ENCODE measurements at places on chromosomes 13 and 19.
A peak's percentile ranks its signal among the peaks of the same experiment; 100 is the strongest.

DNA sequence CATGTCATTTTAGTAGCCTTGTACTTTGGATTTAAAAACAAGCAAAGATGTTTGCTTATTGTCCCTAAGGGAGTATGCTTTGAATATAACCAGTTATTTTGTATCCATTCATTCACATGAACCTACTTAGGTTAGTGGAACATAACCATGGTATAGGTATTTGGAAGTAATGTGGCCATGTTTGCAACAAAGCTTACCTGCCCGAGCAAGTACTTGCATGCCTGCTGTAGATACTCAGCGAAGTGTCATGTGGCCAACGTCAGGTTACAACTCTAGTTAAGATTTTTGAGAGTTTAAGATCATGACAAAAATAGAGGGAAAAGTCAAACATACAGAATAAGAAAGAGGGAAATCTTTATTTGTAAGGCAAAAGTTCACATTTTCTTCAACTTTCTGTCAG, 57.2 kb downstream of the COG6 start:
- DNase-seq = no peak

GRCh38 chr19:1122972-1123363, 19.2 kb downstream of the GPX4 start:
- DNase-seq = peak; percentile 74

GRCh38 chr19:38268539-38268938, 4.2 kb downstream of the SPINT2 start:
- DNase-seq = no peak

DNA sequence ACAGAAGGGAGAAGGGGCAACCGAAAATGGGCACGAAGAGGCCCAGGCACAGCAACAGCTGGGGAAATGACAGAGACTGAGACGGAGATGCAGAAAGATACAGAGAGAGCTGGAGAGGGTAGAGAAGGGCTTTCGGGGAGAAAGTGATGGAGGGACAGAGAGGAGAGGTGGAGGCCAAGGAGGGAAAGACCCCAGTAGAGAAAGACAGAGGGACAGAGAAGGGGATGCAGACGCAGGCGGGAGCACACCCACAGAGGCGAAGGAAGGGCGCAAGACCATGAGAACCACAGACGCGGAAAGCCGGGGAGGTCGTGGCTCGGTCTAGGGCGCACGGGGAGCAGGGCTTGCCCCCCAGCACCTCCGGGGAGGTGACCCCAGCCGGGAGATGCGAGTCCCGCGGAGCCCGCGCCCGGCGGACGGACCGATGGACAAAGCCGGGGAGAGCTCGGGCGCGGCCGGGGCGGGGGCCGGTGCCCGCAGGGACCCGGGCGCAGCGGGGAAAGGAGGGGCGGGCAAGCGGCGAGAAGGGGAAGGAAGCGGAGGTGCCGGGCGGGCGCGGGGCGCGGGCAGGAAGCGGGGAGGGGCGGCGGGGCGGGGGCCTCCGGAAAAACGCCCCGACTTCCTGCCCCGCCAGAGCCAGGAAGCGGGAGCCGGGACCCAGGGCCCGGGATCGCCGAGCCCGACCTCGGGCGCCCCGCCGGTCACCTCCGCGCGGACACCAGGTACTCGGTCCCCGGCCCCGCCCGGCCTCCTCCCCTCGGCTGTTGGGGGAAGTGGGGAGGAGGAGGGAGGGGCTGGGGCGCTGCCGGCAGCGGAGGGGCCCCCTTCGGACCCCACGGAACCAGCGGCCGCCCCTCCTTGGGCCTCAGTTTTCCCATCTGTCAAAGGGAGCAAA, at the start of gene ARHGEF1:
ARHGEF1 (plus strand) TSS at position 617 of the 895 bp plus-strand sequence. CDS start 4,899 bp downstream, outside the sequence.
- DNase-seq = no peak

DNA sequence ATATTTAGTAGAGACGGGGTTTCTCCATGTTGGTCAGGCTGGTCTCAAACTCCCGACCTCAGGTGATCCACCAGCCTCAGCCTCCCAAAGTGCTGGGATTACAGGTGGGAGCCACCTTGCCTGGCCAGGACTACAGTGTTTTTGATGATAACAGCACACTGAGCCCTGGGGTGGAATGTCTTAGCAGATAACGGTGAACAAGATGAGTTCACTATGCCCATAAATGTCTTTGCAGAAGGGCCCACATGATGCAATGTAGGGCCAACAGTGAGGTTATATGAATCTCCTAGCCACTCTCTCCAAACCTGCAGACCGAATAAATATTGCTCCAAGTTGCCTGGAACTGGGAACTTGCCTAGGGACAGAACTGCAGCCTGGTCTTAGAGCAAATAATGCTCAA, 235.1 kb downstream of the COG6 start:
- no peak for DNase-seq

DNA sequence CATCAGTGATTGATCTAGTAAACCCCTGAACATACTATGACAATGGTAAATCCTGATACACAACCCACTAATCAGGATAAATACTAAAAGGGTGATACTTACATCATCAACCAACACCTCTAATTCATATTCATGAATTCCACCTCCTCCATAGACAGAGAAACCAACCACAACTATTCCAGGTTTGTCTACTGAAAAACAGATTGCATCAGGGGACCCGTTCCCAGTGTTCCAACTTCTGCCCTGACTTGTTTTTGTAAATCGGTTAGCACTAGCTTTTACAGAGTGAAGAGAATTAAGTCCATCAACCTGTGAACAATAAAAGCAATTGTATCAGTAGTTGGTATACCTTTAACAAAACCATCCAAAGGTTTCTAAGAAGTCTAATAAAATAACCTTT, 149.2 kb downstream of the MYCBP2 start:
- no peak for DNase-seq

- no peak for DNase-seq
Observed at GRCh38 chr13:26983543-26984320, 187.9 kb downstream of the USP12 start.

DNA sequence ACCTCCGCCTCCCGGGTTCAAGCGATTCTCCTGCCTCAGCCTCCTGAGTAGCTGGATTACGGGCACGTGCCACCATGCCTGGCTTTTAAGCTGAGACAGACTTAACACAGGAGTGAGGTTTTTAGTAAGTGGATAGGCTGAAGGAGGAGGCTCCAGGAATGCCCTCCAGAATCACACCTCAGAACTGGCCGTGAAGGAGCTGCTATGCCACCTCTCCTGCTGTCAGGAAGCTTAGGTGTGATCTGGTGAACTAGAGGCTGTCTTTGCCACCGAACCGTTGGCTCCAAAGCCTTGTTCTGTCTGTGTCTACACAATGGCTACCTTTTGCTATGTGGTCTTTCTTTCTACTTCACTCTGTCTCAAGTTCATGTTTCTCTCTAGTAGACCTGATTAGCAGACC, 4.2 kb downstream of the PDCD2L start:
- no peak for DNase-seq

DNA sequence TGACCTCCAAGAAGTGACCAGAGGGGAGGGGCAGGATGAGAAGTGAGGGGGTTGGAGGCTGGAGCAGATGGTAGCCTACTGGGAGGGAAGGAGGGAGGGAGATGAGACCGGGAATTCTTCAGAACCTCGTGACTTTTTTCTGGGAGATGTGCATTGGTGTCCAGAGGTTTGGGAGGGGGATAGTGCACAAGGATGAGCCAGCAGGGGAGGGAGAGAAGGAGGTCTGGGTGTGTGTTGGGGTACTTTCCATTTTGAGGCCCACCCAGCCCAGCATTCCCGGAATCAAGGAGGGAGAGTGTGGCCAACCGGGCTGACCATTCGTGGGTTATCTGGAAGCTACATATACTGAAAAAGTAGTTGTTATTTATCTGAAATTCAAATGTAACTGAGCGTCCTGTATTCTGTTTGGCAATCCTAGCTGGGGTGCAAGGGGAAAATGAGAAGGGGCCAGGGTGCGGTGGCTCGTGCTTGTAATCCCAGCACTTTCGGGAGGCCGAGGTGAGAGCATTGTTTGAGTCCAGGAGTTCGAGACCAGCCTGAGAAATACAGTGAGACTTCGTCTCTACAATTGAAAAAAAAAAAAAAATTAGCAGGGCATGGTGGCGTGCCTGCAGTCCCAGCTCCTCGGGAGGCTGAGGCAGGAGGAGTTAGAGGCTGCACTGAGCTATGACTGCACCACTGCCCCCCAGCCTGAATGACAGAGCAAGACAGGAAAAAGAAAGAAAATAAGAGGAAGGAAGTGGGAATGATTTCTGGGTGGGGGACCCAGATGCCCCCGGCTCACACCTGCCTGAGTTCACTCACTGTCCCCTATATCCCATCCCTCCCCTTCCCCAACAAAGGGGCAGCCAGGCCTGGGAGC, 4.4 kb upstream of the C3 start:
- DNase-seq = no peak

GRCh38 chr19:2053601-2054389, 2.8 kb upstream of the MKNK2 start:
- DNase-seq = no peak

- DNase-seq = no peak
Observed at GRCh38 chr13:39341251-39341650, 261.7 kb downstream of the LHFPL6 start.

DNA sequence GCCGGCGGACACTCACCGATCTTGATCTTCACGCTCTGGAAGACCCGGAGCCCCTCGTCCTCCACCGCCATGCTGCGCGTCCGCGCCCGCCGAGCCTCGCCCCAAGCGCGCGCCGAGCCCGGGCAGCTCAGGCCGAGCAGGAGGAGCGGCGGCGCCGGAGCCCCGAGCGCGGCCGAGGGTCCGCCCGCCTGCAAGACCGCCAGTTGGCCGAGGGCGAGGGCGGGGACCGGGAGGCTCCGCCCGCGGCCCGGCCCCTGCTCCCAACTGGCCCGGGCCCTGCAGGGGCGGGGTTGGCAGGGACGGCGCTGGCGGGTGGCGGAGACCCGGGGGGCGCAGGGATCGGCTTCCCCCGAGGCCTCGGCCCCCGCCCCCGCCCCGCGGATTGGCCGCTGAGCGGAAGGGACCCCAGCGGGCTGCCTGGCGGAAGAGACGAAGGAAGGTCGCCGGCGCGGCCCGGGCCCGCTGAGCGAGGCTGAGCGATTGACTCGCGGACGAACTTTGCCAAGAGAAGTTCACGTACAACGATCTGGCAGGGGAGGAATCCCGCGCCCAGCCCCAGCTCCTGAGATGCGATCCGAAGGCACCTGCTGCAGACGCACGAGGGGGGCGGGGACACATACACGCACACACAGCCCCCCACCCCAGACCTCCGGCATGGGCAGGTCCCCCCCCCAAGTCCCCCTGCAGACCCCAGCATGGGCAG, at the start of gene RASA3:
RASA3 (minus strand) TSS at position 205 of the 703 bp plus-strand sequence; CDS start at position 71, 134 bp downstream.
- DNase-seq = peak; percentile 44

GRCh38 chr19:3687774-3688706, 12.2 kb downstream of the PIP5K1C start:
- DNase-seq = peak; percentile 35

DNA sequence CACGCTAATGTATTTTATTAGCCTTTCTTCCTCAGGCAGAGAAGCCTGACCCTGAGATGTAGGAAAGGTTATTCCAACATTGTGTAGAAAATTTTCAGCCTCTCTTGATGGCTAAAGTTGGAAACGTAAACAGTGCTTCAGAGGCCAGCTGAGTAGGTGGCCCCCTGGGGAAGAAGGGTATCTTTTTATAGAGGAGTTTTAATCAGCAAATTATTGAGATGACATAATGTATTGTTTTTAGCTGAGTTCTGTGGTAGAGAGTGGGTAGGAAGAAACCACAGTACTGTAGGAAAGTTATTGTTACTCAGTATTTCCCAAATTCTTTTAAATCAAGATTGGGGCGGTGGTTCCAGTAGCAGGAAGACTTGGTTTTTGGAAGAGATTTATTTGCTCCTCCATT, 268.8 kb downstream of the DLEU7 start:
- DNase-seq = no peak

- DNase-seq = no peak
Observed at GRCh38 chr19:58328999-58329398, 2.2 kb downstream of the ZSCAN22 start.

DNA sequence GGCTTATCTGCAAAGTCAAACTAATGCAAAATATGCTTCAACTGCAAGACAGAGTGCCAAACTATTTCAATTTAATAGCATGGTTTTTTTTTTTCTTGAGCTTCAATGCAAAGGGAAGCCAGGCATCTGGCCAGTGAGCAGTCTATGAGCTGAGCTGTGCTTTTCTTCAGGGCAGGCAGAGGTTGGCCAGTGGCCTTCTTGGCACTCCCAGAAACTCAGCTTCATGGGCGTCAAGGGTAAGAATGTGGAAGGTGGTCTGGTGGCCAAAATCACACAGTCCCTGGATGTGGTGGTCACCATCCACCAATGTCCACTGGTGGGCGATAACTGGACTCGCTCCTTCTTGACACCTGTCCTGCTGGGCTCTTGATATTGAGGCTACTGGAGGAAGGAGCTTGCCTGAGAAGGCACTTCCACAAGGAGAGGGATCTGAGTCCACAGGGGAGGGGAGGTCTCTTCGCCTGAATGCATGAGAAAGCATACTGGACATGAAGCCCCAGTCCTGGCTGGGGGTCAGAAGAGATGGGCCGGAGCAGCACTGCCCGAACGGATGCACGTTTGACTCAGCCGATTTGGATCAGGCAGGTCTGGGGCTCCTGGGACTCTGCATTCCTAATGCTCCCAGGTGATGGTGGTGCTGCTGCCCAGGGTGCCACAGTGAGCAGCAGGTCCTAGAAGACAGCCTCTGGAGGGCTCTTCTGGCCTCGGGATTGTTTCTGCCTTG, 17.1 kb downstream of the COL4A2 start:
- DNase-seq = no peak

DNA sequence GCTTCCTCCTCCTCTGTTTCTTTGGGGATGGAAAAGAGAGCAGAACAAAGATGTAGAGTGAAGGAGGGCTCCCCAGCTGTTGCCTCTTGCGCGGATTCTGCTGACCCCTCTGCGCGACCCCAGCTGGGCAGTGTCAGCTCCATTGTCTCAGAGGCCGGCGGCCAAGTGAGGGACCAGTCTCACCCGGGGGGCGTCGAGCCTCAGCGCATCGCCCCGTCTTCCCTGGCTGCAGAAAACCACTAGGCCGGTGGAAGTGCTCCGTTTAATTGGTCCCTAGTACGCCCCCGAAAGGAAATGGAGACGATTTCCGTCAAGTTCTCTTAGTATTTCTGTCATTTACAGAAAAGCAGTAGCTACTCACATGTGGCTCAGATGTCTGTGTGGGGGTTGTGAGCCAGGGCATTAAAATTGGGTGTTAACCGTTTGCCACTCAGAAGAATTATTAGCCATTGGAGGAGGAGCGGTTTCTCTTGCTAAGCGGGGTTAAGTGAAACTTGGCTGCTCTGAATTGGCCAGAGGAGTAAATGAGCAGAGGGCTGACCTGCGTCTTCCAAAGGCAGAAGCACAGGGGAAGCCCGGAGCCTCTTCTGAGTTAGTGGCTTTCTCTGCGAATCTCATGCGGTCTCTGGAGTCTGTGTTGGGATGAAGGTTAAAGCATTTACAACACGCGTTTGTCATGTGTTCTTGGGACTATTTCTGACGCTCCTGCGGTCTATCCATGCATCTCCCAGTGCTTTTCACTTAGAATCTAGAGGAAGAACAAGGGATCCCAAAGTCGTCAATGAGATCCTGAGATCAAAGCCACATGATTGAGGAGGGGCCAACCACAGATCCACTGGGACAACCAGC, 132.8 kb upstream of the MYO16 start:
- no peak for DNase-seq

DNA sequence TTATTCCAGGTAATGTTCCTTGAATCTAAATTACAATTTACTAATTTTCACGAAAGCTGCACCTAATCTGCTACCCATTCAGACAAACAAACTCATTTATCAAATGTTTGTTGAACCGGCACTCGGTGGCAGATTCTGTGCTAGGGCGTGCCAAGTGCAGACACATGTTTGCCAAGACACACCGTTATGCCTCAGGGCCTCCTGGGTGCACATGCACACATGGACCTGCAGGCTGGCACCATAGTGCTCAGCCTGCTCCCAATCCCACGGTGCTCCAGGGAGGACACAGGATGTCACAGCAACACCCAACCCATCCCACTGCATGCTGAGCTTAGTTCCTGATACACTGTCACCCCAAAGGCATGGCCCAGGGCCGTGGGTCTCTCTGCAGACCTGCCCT, 7.7 kb downstream of the SCGB2B2 start:
- DNase-seq = no peak

GRCh38 chr13:26688286-26688685, 72.3 kb downstream of the GPR12 start:
- no peak for DNase-seq

Measured in stimulated activated CD4-positive, alpha-beta T cell treated with anti-CD3 and anti-CD28 coated beads, Interleukin-1b, Interleukin-23, amount 100 ng/mL, for 48 hours (primary cell).